ENCODE measurements at places on chromosomes 16 and 17. TPM values are rescaled to one million over a fixed set of nuclear protein-coding genes. Genes with fewer than 3 reads are reported as not detected.

- DNase-seq = peak; percentile 83
Observed at GRCh38 chr16:23640931-23641765, at the start of the genes DCTN5 and PALB2. Gene DCTN5 (plus strand): TSS chr16:23641466. CDS start chr16:23641543, 77 bp downstream. Gene PALB2 (minus strand): TSS chr16:23641310. CDS start chr16:23641157, 153 bp downstream.

GRCh38 chr17:3890082-3890877 is 2.6 kb downstream of the CAMKK1 start:
- DNase-seq = peak; percentile 36

Gene CDH3
- total RNA-seq = 3.8 TPM

Gene KIF2B
- total RNA-seq = not detected

Gene IGF2BP1
- not detected for total RNA-seq

Data from tibial nerve (tissue), 4 donors.